NCI-H1436 treated with DMSO at 0.1 percent for 48 hours (cell line): ENCODE measurements at places on chromosomes 13 and 19.

DNA sequence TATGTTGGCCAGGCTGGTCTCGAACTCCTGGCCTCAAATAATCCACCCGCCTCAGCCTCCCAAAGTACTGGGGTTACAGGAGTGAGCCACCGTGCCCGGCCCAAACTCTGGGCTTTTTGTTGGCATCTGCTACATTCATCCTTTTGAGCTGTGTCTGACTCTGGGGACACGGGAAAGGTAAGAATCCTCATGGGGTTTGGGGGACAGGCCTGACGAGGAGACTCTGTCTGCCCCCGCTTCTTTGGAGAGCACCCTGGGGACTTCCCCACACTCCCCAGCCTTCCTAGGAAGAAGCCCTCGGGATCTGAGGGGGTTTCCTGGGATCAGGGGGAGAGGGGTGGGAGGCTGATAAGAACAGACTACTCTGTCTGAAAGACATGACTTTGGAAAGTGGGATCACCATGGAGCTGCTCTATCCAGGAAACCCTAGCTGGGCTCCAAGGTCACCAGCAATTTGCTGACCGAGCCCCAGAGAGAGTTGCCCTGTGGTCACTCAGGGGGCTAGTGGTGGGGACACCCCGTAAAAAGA, 8.1 kb upstream of the FCER2 start:
- DNase-seq, result no peak

- no peak for DNase-seq
Observed at GRCh38 chr19:58562122-58563033, 4.0 kb upstream of the UBE2M start.

GRCh38 chr13:51914137-51914493, 52.3 kb downstream of the CCDC70 start:
- no peak for DNase-seq

GRCh38 chr13:25167382-25168174, 4.5 kb downstream of the AMER2 start:
- DNase-seq, result no peak

GRCh38 chr13:66113882-66114526, 1116.1 kb downstream of the PCDH9 start:
- no peak for DNase-seq

DNA sequence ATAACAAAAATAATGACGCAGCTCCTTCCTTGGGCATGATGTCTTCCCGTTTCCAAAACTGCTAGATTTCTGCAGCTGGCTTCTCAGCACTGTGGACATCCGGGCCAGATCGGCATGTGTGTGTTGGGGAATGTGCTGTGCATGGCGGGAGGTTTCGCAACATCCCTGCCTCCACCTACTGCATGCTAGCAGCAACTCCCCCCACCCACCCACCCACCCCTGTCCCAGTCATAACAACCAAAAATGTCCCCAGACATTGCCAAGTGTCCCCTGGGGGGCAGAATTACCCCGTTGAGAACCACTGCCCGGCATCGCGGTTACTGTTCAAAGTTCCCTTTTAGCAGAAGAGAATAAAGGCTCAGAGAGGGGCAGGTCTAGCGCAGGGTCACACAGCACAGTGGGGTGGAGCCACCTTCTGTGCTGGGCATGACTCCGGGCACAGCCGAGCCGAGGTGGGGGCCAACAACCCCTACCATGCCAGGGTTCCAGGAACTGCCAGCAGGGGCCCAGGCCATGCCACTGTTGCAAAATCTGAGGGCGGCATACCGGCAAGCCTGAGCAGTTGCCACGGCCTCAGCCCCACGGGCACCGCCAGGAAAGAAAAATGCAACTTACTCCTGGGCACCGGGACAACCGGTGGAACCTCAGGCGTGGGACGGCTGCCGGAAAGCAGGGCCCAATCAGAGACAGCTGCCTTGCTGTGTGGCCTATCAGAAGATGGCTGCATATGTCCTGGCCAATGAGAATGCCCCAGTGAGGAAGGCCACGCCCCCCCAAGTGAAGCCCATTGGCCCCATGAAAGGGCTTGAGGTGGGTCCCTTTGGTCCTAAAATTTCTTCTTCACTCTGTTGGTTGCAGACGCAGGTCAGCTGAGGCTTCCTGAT, 22.5 kb upstream of the NFIC start:
- peak; percentile 29 for DNase-seq

- no peak for DNase-seq
Observed at GRCh38 chr13:44927968-44928367, 61.3 kb downstream of the NUFIP1 start.

- DNase-seq, result no peak
Observed at GRCh38 chr19:10395003-10395402, 8.3 kb downstream of the CDC37 start.

GRCh38 chr13:23671377-23671776, 101.2 kb downstream of the TNFRSF19 start:
- no peak for DNase-seq

DNA sequence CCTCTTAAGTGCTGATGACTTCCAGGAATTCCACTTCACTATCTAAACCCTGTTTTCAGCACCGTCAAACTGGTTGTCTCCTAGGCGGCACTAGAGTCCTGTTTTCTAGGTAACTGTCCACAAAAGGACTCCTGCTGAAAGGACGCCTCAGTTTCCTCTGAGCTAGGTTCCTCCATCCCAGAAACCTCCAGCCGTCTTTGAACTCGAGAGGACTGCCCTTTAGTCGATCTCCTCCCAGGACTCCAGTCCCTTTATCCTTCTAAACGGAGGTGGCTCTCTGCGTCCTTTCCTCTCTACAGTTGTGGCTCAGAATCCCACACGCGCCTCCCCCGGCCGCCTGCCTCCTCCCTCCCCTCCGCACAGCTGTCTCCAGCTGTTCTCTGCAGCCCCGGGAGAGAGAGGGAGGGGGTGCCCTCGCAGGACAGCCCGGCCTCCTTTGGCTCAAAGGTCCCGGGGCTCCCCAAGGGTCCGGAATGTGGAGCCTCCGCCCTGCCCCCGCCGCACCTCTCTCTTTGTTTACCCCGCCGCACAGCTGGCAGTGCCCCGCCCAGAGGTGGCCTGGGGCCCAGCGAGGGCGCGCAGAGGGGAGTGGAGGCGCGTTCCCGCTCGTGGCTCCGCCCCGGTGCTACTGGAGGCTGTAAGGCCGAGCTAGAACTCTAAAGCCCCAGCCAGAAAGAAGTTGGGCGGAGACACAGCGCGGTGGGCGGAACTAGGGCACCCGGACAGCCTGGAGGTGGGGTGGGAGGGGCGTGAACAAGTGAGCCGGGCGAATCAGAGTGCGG, 2.4 kb downstream of the LTBP4 start:
- peak; percentile 94 for DNase-seq

- DNase-seq, result no peak
Observed at GRCh38 chr19:5498830-5499550, 43.8 kb downstream of the ZNRF4 start.

DNA sequence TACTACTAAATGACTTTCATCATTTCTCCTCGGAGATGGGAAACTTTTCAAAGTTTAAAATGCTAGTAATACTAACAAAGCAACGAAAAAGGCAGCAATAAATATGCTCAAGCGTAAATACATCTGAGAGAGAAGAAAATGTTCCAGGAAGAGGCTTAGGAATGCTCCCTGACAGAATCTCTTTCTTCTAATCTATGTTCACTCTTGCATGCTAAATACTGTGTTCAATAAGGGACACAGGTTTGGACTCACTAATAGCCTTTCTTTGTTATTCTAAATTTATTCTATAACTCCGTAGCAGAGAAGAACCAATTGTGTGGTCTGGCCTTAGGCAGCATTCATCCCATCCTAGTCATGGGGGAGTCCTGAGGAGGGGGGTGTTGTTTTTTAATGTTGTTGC, 823.0 kb downstream of the PCDH9 start:
- no peak for DNase-seq

- no peak for DNase-seq
Observed at GRCh38 chr13:98490195-98490836, 86.6 kb downstream of the STK24 start.

GRCh38 chr19:9306443-9306842, 3.2 kb downstream of the ZNF699 start:
- no peak for DNase-seq

DNA sequence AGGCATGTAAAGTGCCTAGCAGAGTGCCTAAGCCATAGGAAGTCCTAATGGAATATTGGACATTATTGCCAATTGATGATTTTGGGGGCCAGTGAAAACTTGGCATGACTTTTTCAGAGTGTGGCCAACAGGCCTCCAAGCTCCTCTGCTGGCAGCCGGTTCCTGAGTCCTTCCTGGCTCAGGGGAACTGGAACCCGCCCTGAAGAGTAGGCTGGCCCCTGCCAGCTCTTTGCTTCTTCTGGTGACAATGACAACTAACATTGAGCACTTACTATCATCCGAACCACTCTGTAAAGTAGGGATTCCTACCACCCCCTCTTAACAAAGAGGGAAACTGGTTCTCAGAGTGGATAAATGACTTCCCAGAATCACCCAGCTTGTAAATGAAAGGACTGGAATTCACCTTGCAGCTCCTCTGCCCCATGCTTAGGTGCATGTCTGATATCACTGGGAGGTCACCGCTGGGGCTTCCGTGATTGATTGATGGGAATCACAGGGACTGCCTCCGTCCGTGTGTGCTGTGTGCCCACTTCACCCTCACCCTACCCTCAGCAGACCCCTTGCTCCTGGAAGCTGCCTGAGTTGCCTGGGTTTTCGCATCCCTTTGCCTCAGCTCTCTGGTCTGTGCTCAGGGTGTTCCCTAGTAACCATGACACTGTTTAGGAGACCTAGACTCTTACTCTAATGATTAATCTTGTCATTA, 50.6 kb downstream of the TNFRSF19 start:
- DNase-seq, result no peak

- no peak for DNase-seq
Observed at GRCh38 chr19:50490991-50491472, 14.4 kb upstream of the GARIN5A start.

- DNase-seq, result no peak
Observed at GRCh38 chr19:39847525-39847924, 1.3 kb upstream of the FBL start.
